GM23338 (cell line): ENCODE measurements at places on chromosomes 2 and 18. TPM values are rescaled to one million over a fixed set of nuclear protein-coding genes. Genes with fewer than 3 reads are reported as not detected.

DNA sequence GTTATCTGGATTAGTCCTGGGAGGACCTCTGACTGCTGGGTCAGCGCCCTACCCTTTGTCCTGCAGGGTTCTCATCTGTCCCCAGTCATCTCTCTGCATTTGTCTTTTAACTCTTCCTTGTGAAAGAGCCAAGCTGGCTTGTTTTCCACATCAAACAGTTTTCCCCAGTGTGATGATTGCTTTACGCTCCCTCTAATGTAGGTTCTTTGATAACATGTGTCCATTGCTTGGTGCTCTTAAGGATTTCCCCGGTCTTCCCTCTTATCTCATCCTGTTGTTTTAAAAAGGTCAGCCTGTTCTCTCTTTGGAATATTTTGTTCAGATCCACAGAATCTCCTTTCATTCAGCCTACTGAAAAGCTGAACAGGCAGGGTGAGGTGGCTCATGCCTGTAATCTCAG, 792.1 kb upstream of the RAB6C start:
- no peak overlapping the region for H3K4me3 ChIP-seq
- no peaks in the 10 kb centered on the region for H3K27me3 ChIP-seq
- H3K27ac ChIP-seq: no peak overlapping the region
- peaks cover 12% of the 10 kb centered on the region for H3K4me1 ChIP-seq
- H3K36me3 ChIP-seq: no peaks in the 10 kb centered on the region

DNA sequence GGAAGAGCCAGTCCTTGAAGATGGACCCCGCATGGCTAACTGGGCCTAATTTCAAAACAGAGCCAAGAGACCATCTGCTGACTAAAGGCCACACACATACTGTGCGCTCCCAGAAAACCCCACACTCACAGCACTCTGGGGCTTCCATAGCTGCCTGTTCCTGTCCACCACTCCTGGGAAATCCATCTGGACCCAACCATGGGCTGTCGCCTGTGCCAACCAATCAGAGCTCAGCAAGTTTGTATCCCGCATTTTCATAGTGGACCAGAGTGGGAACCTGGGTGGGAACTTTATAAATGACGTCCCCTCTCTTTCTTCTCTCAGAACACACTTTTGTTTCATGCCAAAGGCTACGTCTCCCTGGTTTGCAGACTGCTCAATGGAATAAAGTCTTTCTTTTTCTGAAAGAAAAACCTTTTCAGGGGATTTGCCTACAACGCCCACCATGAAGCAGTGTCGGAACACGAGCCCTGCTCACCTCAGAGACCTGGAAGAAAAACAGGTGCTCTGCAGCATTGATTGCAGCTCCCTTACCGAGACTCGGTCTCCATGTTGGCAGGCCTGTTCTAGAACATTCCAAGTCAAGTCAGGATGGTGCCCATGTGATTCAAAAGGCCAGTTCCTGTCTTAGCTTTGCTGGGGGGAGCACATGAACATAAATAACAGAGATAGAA, 137.2 kb upstream of the GPC1 start:
- no peak overlapping the region for H3K27ac ChIP-seq
- H3K4me3 ChIP-seq: no peak overlapping the region

DNA sequence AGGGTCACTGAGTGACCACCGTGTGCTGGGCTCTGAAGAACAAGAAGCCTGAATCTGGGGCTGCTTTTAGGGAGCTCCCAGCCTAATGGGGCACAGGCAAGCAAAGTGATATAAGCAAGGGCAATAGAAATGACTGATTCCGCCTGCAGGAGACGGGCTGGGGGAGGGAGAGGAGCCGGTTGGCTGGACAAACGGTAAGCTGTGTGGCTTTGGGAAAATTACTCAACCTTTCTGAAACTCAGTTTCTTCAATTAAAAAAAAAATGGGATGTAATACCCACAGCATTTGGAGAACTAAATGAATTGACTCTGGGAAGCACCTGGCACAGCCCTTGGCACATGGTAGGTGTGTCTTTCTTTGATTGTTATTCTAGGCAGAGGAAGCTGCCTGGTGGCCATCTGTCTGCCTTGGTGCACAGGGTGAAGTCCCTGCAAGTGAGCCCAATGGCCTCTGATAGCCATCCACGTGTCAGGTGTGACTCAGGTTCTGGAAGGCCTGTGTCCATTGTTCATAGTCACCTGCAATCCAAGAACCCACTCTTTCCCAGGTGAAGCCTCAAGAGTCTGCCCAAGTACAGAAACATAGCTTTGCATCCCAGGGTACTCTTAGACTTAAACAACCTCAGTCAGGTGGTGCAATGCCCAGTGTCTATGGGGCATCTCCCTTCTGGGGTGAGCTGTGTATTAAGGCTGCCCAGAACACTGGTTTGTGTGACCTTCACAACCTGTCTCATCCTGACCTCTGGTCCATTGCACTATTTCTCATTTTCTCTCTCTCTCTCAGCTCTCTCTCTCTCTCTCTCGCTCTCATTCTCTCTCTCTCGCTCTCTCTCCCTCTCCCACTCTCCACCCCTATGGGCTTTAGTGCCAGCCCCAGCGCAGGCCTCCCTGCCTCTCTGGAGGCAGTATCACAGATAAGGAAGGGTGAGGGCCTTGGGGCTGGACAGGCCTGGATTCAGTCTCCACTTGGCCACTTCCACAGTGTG, 30.0 kb upstream of the NTSR2 start:
- H3K36me3 ChIP-seq: no peaks in the 10 kb centered on the region
- H3K4me1 ChIP-seq: no peaks in the 10 kb centered on the region
- no peak overlapping the region for H3K27ac ChIP-seq
- H3K4me3 ChIP-seq: no peak overlapping the region

DNA sequence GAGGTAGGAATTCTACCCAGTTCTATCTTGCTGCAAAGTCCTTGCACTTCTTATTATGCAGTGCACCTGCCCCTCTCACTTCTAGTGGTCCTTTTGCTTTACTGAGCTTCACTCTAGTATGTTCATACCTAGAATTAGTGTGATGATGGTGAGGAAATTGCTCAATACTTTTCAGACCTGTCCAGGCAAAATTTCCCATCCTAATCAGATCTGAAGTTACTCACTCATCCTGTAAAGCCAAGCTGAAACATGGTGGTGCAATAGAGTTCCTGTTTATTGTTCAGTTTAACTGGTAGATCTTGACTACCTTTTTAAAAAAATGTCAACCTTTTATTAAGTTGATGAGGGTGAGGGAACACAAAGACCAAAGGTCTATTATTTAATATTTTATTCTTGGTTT, 12.6 kb upstream of the FIGN start:
- H3K27ac ChIP-seq: no peak overlapping the region
- no peak for DNase-seq
- no peaks in the 10 kb centered on the region for H3K27me3 ChIP-seq
- no peaks in the 10 kb centered on the region for H3K4me1 ChIP-seq
- H3K36me3 ChIP-seq: no peaks in the 10 kb centered on the region

DNA sequence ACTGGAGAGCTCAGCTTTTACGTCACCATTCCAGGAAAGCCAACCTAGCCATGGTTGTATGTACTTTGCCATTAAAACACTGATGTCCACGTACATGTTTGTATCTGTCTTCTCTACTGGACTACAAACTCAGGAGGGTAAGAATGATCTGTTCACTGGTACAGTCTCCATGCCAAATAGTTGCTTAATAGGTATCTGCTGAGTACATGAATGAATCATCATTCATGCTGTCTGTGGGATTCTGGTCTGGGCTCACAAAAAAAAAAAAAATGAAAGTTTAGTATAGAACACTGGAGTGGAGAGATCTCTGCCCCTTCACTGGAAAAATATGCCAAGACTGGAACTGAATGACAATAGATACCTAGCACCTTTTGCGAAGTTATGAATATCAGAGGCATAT, 102.6 kb upstream of the ITGA4 start:
- H3K4me3 ChIP-seq: no peak overlapping the region
- H3K4me1 ChIP-seq: no peaks in the 10 kb centered on the region
- H3K36me3 ChIP-seq: no peaks in the 10 kb centered on the region
- no peak for DNase-seq

DNA sequence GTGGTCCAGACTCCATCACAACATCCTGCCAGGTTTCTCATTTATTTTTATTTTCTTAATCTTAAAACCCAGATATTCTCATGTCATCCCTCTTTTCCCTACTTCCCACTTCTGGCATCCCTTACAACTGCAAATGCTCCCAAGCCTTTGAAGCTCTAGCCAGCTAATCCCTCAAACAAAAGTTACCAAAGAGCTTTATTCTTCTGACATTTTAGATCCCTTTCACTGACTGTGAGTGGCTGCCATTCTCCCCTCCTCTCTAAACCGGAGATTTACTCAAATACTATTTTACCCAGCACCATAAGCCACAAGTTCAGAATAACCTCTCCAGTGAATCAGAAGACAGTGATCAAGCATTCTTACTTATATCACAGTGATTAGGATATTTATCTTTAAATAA, 569.0 kb upstream of the SYT4 start:
- H3K27me3 ChIP-seq: no peaks in the 10 kb centered on the region
- no peak overlapping the region for H3K27ac ChIP-seq
- peak; percentile 67 for DNase-seq
- H3K4me3 ChIP-seq: no peak overlapping the region

DNA sequence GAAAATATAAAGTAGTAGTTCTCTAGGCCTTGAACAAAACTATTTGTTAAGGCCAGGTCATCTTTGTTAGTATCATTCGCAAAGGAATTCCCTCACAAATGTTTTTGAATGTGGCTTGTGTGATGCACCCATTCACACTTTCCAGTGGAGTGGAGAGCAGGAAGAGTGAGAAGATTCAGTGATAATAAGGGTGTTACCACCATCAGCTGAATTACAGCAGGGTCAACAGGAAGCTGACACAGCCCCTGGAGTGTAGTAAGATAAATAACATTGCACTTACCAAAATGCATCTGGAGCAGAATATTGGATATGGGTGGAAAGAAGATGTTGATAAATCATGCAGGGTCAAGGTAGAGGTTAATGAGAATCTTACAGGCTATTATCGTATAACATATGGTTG, 231.0 kb downstream of the DSC3 start:
- DNase-seq: no peak
- no peaks in the 10 kb centered on the region for H3K27me3 ChIP-seq
- no peaks in the 10 kb centered on the region for H3K4me1 ChIP-seq

DNA sequence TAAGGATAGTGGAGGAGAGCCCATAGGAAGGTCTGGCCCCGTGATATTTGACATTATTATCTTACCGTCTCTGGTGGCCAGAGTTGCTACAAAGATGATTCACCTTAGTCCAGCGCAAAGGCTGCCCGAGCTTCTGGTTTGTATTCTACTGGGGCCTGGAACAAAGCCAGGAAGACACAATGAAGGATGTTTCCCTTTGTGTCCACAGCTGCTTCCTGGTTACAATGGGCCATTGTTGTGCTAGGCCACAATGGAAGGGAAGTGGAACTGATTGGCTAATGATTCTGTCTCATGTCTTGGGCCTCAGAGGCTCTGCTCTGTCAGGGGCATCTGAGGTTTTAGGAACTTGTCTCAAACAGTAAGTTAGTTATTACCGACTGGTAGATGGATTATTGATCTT, 132.2 kb downstream of the TDRD15 start:
- no peaks in the 10 kb centered on the region for H3K36me3 ChIP-seq
- H3K27me3 ChIP-seq: no peaks in the 10 kb centered on the region
- H3K27ac ChIP-seq: no peak overlapping the region
- no peaks in the 10 kb centered on the region for H3K4me1 ChIP-seq

DNA sequence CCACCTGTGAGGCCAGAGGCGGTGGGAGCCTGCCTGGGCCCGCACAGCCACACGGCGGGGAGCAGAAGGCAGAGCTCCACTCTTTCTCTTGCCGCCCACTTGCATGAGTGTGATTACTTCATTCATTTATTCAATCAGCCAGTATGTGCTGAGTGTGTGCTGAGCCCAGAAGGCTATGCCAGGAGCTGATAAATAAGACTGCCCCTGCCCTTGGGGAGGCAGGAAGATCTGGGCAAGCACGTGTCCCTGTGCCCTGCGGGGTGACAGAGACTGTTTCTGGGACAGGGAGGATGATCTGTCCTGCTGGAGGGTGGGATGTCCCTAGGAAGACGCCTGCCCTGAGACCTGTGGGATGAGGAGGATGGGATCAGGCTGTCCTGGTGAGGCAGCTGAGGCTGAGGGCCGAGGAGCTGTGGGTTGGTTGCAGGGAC, 250.8 kb downstream of the DYSF start:
- H3K4me1 ChIP-seq: no peaks in the 10 kb centered on the region
- no peak overlapping the region for H3K4me3 ChIP-seq
- no peaks in the 10 kb centered on the region for H3K27me3 ChIP-seq
- no peak overlapping the region for H3K27ac ChIP-seq
- DNase-seq: no peak

DNA sequence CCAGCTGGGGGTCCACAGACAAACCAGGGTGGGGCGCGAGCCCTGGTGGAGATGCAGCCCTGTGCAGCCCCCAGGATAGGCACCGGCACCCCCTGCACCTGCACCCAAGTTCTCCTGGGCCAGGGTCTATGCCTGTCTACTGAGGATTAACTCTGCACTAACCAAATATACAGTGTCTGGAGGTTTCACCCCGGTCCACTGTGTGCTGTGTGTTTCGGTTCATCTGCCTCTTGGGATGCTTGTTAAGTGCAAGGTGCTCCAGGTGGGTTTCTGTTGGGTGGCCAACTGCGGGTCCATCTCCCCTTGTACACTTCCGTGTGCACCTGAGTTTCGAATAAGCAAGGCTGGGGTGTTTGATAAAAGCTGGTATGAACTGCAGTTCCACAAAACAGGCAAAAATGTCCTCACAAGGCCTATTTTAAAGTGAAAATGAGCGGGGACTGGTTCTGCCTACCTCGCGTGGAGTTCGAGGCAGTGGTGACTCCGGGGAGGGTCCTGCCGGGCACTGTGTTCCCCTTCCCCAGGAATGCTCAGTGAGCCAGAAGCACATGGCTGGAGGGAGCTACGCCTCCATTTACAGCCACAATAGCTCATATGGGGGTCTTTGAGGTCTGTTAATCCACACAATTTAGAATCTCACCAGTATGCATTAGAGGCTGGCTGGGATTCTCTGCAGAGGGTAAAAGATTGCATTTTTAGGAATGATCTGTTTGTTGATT, 70.7 kb downstream of the EDAR start:
- H3K4me1 ChIP-seq: no peaks in the 10 kb centered on the region
- no peak overlapping the region for H3K27ac ChIP-seq
- H3K36me3 ChIP-seq: no peaks in the 10 kb centered on the region
- DNase-seq: no peak
- no peaks in the 10 kb centered on the region for H3K27me3 ChIP-seq
- H3K4me3 ChIP-seq: no peak overlapping the region

DNA sequence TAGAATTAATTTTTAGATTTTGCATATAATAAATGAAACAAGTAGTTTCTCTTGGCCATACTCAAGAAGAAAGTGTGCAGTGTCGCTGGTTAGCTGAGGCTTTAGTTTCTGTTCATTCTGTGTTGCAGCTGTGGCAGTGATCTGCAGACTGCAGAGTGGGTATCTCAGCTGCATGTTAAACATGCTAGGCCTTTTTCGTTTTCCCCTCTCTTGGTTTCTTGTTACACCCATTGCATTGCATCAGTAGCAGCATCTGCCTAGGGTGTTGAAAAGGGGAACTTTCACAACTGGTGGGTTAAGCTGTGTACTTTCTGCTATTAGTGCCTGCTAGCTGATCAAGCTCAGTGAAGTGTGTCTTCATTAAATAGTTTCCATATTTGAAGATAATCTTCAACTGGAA, 51.3 kb downstream of the ACSL3 start:
- no peaks in the 10 kb centered on the region for H3K27me3 ChIP-seq
- H3K36me3 ChIP-seq: no peaks in the 10 kb centered on the region; the same call in 1 of the 2 replicates
- H3K4me3 ChIP-seq: no peak overlapping the region
- H3K4me1 ChIP-seq: peaks cover 36% of the 10 kb centered on the region

- no peak for DNase-seq
- H3K27ac ChIP-seq: no peak overlapping the region
- H3K4me1 ChIP-seq: no peaks in the 10 kb centered on the region
- no peak overlapping the region for H3K4me3 ChIP-seq
Measured at GRCh38 chr2:2466534-2466933, 135.5 kb upstream of the MYT1L start.

Gene TUBB8B
- polyA plus RNA-seq: 0.74 and 1.2 TPM in 2 replicates

Gene GPR35
- 0.21 TPM in 1 of 2 replicates, not detected in the other for polyA plus RNA-seq

Gene ZBTB7C
- polyA plus RNA-seq: 0.03 TPM in 1 of 2 replicates, not detected in the other
